Inflammatory macrophage (primary cell): ENCODE measurements at places on chromosomes 6 and 20.

DNA sequence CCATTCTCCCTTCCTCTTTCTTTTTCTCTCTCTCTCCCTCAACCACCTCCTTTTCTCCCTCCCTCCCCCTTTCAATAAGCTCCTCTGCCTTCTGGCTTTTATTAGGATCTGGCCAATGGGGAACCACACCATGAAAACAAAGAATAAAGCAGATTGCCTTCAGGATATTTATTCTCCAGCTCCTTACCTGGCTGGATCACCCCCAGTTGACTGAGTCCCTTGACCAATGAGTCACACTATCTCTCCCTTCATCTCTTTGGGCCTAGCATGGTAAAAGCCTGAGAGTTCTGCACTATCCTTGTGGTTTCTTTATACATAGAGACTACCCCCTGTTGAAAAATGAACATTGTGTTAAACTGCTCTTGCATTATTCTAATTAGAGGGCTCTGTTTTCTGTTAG is 476.8 kb downstream of the EPHA7 start:
- DNase-seq = no peak

DNA sequence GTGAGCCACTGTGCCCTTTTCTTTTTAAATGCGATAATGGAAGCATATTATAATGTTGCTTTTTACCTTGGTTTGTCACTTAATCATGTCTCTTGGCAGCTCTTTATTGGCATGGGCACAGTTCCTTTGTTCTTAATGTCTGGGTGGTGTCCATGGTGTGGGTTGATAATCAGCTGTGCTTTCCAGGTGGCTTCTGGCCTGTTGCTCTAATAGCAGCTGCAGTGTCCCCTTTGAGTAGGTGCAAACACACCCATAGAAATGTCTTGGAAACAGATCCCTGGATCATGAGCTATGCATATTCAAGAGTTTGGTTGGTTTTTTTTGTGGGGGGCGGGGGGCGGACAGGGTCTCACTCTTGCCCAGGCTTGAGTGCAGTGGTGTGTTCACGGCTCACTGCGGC is 29.9 kb downstream of the EFCAB8 start:
- no peak for DNase-seq

- no peak for DNase-seq
Observed at GRCh38 chr20:23234311-23235078, 116.1 kb upstream of the NXT1 start.

- no peak for DNase-seq
Observed at GRCh38 chr20:57529810-57530209, 4.9 kb upstream of the CTCFL start.

DNA sequence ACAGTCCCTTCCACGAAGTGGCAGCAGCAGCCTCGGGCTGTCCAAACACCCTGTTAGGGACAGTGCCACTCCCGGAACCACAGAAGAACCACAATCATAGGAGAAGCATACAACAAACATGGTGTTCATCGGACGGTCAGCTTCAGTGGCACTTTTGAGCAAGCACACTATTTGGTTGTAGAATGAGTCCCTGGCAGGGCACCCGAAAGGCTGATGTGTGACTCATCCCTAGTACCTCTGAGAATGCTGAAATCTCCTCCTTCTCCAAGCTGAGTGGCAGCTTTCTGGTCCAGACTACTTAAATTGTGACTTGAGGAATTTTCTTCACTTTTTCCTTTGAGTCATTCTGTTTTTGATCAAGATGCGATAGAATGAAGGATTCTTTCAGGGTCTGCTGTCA is 282.5 kb downstream of the ESR1 start:
- DNase-seq = no peak

- no peak for DNase-seq
Observed at GRCh38 chr6:41565701-41566100, 19.5 kb downstream of the FOXP4 start.

DNA sequence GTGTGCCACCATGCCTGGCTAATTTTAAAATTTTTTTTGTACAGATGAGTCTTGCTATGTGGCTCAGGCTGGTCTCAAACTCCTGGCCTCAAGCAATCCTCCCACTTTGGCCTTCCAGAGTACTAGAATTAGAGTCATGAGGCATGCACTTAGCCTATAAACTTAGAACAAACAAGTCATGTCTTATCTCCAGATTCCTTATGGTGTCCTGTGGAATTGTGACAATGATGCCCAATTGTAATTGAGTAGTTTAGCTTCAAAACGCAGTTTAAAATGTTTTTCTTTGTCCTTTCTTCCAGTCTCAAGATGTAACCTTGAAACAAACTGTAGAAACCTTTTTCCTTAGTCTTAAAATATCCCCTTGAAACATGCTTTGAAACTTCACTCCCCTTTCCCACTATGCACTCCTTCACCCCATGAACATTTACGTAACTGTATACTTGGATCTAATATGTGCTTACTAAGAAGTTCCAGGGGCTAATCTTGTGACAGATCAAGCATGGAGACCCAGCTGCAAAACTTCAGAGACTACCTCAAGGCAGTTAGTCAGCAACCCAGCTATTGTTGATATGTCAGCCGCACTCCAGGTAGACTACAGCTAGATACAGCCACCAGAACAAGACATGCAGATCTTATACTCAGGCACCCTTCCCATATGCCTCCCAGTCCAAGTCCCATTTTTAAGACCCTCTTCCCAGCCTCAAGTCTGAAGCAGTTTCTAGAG is 46.2 kb downstream of the MAN1A1 start:
- no peak for DNase-seq

- no peak for DNase-seq
Observed at GRCh38 chr6:23620911-23621401, 505.1 kb upstream of the NRSN1 start.

DNA sequence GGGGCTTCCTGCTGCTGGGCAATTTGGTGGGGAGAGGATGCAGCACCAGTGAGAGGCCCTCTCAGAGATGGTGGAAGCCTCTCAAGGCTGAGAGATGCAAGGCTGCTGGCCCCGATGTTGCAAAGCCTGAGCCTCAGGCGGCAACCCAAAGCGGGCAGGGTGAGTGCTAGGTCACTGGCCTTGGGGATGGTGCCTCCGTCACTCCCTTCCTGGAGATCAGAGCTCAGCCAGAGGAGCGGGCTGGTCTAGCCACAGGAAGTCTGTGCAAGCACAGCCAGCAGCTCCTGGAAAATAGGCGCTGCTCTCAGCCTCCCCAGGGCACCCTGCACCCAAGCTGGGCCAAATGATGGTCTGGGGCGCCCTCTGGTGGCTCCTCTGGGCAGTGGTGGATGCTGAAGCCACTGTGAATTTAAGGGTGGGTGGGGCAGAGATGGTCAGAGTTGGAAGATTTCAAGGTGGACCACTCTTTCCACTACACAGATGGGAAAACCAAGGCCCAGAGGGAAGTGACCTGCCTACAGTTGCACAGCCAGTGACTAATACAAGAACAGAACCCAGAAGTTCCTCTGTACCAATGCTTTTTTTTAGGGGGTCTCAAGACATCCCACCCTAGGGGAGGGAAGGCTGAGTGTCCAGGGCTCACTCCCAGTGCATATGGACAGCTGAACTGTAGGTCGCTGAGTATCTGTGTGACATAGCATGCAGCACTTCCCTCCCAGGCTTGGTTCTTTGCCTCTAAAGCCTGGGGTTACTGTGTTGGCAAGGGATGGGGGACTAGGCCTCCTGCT is 20.8 kb downstream of the C20orf203 start:
- DNase-seq = peak; percentile 84

GRCh38 chr20:33656783-33657703 is 5.1 kb upstream of the C20orf144 start:
- no peak for DNase-seq

DNA sequence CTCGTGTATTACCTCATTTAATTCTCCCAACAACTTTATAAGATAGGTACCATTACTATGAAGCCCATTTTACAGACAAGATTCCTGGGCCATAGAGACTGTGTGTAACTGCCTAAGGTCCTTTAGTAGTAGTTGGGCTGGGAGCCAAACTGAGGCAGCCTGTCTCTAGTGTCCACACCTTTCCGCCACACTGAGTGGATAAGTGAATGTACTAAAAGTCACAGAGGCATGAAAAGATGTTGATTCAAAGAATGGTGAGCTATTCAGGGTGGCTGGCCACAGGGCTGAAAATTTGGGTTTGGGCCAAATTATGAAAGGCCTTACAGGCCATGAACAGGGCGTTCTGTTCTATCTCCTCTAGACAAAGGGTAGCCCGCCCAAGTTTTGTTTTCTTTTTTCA is 11.0 kb downstream of the CD24 start:
- no peak for DNase-seq

DNA sequence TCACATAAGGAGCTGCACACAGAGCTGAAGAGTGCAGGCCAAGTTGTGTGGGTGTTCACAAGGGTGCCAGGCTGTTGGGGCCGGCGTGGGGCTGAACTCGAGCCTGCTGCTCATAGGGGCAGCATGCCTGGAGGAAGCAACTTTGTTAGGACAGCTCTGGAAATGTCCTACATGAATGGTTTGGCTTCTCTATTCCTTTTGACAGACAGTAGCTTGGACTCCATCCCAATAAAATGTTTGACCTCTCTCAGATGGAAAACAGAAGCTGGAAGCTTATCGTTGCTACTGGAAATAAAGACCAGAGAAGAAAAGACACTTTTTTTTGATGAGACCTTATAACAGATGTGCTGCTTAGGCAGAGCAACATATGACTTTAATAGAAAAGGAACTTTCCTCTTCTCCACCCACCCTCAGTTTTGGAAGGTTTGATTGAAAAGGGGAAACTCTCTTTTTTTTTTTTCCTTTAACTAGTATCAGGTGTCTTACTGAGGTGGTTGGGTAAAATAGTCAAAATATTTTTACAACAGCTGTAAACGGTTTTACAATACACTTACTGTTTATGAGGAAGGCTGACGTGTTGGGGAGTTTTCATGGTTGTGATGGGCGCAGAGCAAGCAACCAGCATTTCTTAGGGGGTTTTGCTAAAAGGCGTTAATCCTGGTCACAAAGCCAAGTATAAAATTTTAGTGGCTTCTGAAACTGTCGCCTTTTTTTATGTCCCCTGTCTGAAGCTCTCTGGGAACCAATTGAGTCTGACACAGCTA is 80.7 kb upstream of the EEF1E1 start:
- DNase-seq = no peak
